Activated CD8-positive, alpha-beta T cell treated with anti-CD3 and anti-CD28 coated beads for 36 hours (primary cell): ENCODE measurements at places on chromosomes 7 and 10. TPM values are rescaled to one million over a fixed set of nuclear protein-coding genes. Genes with fewer than 3 reads are reported as not detected.
A peak's percentile ranks its signal among the peaks of the same experiment; 100 is the strongest.

The EVX1 gene
- total RNA-seq = not detected

The SMC3 gene
- total RNA-seq = 69.7 TPM

The IGF2BP3 gene
- total RNA-seq = 1.1 TPM

The HOXA3 gene
- not detected for total RNA-seq

- DNase-seq = no peak
These were observed 8.0 kb downstream of the HIPK2 start for GRCh38 chr7:139769761-139770160.

DNA sequence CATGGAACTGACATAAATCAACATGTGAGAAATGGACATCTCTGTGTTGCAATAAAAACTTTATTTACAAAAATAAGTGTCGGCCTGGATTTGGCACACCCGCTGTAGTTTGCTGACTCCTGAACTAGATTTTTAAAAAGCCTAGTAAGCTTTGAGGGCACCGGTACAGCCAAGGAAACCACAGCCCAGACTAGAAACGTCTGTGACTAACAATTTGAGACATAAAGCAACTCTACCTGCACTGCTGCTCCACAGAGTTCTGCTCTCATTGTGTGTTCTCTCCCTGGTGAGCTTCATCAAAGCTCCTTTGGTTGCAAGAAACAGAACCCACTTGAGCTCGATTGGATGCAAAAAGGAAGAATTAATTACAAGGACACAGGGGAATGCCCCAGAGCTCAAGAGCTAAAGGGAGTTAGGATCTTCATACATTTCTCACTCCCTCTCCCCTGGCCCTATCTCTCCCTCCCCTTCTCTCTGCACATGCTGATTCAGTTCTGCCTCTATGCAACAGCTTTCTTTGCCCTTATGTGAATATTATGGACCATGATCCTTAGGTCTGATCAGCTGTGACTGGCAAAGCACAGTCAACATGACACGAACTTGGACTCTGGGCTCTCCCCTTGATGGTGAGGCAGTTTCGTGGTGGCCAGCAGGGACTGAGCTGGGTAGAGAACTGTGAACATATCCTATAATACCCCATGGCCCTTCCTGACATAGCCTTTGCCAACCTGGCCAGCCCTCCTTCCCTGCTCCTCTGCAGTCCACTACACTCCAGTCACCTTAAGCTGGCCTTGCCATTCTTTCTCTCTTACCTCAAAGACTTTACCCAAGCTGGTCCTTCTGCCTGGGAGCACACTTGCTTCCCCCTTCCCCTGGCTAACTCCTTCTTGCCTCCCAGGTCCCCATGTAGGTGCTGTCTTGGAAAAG is 77.5 kb upstream of the YAE1 start:
- no peak for DNase-seq

- no peak for DNase-seq
These were observed 58.8 kb downstream of the INSIG1 start for GRCh38 chr7:155356323-155357105.

DNA sequence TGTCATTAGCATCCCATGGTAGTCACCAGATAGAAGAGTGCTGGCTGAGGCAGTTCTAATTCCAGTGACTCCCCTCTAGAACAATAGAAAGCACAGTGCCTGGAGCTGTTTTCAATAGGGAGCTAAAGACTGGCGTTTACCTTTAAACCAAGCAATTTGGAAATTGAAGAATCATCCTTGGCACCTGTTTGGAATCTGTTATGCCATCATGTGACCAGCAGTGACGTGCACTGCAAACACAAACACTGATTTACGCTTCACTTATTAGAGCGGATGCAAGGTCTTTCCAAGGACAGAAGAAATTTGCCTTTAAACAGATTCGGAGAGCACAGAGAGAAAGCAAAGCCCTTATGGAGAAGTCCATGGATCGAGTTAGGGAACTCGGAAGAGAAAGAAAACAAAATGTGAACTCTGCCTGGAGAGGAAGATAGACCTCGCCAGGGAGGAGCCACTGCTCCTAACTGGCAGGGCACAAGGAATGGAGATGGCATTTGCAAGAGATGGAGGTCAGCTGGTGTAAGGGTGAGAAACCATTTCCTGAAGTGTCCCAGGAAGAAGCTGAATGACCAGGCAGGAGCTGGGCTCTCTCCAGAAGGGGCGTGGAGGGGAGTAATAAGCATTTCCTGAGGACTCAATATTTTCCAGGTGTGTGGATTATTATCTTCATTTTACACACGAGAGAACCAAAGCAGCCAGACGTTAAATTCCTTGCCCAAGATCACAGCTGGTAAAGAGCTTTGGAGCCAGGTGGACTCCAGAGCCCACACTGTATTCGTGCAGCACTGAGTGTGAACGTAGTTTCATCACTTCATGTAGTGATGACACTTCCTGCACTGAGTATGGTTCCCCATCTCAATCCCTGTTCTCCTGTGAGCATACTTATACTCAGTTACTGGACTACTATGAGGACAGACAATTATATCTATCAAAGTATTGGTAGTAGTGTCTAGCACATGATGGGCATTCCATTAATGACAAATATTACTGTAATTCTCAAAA is 97.7 kb downstream of the CUBN start:
- DNase-seq = no peak

DNA sequence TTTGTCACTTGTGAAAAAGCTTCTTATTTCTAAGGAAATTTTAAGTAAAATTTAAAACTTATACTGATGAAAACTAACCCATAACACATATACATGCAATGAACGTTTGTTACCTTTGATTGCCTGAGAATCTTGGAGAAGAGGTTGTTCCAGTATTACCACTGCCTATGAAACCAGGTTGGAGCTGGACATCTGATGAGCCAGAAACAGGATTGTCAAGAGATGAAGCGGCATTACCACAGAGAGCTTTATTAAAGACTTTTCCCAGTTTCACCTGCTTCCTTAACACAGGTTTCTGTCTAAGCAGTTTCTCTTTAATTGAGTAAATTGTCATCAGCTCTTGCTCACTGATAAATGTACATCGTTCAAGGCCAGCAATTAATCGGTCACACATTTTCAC is 9.0 kb upstream of the KIF20B start:
- DNase-seq = no peak

DNA sequence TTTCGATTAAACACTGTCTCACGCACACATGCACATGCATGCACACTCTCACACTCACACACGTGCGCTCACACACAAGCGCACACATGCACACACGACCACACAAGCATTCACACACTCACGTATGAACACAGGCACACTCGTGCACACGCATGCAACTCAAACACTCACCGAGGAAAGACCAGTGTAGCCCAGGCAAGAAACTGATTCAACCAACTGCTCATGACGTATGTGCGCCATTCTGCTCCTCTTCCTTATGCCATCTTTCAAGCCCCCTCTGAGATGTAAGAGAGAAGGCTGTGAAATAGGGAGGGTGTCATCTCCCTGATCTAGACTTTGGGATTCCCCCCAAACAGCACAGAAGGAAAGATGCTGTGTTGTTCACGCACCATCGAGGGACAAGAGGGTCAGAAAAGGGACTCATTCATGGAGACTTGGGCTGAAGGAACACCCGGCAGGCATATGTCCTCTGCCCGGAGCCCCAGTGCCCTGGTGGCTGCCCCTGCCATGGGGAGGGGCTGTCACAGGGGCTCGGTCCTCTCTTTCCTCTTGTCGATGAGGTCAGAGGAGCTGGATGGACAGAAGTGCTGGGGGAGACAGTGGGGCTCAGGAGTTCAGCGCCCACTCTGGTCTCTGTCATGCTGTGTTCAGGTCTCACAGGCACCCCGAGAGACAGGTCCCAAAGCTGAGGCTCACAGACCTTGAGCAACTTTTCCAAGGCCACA is 130.1 kb upstream of the SHH start:
- no peak for DNase-seq

DNA sequence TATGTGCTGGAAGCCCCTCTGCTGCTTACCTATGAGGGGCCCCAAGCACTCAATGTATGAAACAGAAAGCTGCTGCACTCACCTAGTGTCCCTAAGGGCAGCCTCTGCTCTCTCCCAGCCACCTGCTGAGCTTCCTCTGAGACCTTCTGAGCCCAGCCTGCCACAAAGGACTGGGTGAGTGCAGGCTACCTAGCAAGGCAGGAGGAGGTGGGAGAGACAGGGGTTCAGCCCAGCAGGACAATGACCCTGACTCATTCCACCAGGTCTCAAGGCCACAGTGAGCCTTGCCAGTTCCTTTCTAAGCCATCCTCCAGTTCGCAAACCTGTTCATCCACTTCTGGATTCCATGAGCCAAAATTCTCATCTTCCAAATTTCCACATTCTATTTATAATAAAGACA is 16.3 kb downstream of the VOPP1 start:
- no peak for DNase-seq

DNA sequence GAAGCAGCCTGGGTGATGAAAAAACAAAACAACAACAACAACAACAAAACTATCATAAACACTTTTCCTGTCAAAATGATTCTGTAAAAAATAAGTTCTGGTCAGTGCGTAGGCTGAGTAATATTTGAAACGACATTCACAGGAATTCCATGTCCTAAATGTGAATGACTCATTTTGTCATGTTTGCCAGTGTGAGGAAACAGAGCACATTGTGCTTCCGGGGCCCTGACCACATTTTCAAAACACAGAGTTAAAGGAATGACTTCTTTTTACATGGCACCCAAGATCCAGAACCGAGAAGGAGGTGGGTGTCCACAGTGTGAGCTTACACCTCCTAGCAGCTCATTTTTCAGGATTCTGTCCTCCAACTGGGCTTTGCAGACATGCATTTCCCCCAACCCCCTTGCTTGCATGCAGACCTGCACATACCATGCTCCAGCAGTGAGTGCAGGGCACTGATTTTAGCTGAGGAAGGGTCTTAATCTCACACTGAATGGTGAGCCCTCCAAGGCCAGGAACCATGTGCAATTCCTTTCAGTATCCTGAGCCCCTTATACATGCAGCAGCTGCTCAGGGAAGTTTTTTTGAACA is 3.0 kb downstream of the CLRN3 start:
- DNase-seq = no peak

DNA sequence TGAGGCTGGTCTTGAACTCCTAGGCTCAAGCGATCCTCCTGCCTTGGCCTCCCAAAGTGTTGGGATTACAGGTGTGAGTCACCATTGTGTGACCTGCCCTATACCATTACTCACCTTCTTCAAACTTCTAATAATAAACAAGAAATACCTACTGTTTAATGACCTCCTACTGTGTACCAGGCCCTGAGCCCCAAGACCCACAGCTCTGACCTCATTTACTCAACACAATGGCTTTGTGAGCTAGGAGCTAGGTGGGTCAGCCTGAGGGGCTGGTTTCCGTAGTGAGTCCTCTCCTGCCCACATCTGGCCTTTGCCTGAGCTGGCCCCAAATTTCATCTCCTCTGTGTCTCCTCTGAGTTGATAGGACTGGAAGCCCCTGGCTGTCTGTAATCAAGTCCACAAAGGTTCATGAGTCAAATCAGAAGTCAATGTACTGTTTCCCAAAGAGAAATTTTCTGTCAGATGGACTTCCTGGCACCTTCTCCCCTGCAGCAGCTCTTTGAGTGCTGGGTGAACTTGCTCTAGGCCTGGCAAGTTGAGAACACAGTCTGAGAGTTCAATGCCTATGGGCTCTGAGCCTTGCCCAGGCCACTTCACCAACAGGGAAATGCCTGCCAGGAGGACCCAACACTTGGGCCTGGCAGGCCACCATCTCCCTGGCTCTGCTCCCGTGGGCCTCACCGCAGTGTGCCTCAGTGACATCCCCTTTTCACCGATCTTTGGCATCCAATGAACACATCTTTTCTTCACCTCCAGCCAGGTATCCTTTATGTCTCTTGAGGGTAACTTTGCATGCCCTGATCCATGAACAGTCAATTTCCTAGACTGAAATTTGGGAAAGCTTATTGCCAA is 24.0 kb downstream of the NEURL1 start:
- DNase-seq = no peak

GRCh38 chr7:155007947-155008346 is 5.0 kb upstream of the PAXIP1 start:
- DNase-seq = peak; percentile 42

- DNase-seq = peak; percentile 36
These were observed 12.0 kb upstream of the GSAP start for GRCh38 chr7:77427996-77428603.

DNA sequence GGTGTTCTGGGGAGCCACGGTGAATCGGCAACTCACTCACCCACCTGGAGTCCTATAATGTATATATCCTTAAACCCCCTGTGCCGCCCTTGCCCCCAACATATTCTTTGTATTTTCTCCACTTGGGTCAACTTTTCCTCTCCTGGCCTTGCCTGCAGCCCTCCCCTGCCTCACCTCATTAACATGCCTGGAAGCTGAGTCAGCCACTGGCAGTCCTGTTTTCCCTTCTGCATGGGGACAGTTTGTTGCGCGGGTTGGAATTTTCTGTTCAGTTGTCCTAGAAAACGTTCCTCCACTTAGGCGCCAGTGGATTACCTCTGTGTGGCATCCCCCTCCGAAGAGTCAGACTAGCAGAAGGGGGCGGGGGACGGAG is 97.4 kb downstream of the C10orf105 start:
- DNase-seq = no peak

GRCh38 chr7:144011458-144012230 is 11.5 kb downstream of the OR6B1 start:
- DNase-seq = no peak

DNA sequence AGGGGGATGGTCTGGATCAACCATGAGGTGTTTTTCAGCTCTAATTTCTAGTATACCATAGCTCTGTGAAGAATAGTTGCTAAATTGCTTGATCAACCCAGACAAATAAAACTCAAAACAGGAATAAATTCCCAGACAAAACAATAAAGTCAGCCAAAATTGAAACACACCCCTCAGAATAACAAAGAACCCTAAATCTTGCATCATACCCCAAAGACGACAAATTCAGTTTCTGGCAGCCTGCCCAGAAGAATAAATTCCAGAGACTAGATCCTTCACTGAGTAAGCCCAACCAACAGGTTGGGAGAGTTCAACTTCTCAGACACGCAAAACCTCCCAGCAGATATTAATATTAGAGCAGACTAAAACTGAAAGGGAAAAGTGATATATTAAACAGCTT is 11.2 kb upstream of the SEM1 start:
- no peak for DNase-seq

DNA sequence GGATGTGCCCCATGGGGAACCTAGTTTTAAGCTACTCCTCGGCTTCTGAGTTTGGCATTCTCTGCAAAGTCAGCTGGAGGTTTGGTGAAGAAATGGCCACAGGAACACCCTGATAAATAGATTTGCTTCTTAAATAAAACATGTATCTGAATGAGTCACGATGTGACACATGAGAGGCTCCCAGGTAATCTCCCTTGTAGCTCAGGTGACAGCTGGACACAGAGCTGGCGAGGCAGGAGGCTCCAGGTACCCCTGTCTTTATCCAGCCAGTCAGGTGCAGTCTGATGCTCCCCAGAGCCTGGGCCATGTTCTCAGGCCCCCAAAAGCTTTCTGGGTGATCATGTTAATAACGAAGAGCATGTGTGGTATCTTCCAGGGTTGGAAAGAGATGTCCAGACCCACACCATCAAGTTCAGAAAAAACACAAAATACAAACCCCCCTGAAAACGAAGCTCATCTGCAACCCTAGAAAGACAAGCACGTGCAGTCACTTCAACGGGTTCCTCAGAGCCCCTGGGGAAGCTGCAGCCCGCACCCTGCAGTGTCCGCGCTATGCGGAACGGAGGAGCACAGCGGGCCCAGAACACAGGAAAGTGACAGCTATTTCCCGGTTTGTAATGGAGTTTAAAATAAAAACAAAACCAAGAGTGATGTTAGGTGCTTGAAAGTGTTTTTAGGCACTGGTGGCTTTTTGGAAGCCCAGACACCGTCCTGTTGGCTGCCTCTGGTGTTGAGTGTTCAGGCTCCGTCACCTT is 69.4 kb downstream of the ZRANB1 start:
- no peak for DNase-seq

- no peak for DNase-seq
These were observed 251.9 kb upstream of the KCND2 start for GRCh38 chr7:120021085-120021484.
